Breast epithelium (tissue), 4 donors: ENCODE measurements at places on chromosomes 16 and 17.

DNA sequence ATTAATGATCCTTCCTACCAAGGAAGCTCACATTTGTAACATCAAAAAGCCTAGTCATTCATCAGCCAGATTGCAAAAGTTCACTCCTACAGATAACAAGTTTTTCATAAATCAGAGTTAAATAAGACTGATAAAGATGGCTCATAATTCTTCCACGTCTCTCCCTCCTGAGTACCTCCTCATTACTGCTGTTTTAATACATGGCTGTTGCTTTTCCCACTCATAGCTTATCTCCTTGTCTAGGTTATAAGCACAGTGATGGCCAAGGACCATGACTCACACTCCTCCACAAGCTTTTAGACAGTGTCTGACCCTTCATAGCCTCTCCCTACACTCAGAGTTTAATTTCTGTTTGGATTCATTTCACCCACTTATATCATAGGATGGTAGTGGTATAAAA, 100.9 kb upstream of the MON1B start:
- DNase-seq = no peak
- no peaks in the 10 kb centered on the region for H3K27me3 ChIP-seq
- no peak overlapping the region for H3K27ac ChIP-seq
- no peaks in the 10 kb centered on the region for H3K36me3 ChIP-seq
- H3K4me1 ChIP-seq = no peaks in the 10 kb centered on the region
- no peak overlapping the region for H3K4me3 ChIP-seq

GRCh38 chr16:56869513-56870275, 4.7 kb downstream of the SLC12A3 start:
- no peak overlapping the region for H3K27ac ChIP-seq
- no peaks in the 10 kb centered on the region for H3K36me3 ChIP-seq
- H3K4me3 ChIP-seq = no peak overlapping the region
- H3K4me1 ChIP-seq = no peaks in the 10 kb centered on the region
- no peaks in the 10 kb centered on the region for H3K27me3 ChIP-seq

GRCh38 chr17:5563456-5563855, 20.9 kb downstream of the NLRP1 start:
- no peak overlapping the region for H3K27ac ChIP-seq
- H3K4me1 ChIP-seq = no peaks in the 10 kb centered on the region
- no peak for DNase-seq
- no peaks in the 10 kb centered on the region for H3K36me3 ChIP-seq

- no peak overlapping the region for H3K4me3 ChIP-seq
- peak; percentile 75 for DNase-seq
- H3K4me1 ChIP-seq = peaks cover 40% of the 10 kb centered on the region
- no peaks in the 10 kb centered on the region for H3K27me3 ChIP-seq
- peak overlapping the region; percentile 96 for H3K27ac ChIP-seq
- H3K36me3 ChIP-seq = no peaks in the 10 kb centered on the region
Measured at GRCh38 chr16:70706948-70707465, 21.2 kb upstream of the MTSS2 start.

GRCh38 chr17:17928398-17929287, 43.6 kb downstream of the TOM1L2 start:
- no peaks in the 10 kb centered on the region for H3K36me3 ChIP-seq
- peak overlapping the region; percentile 23 for H3K27ac ChIP-seq
- H3K4me3 ChIP-seq = no peak overlapping the region
- no peak for DNase-seq
- H3K4me1 ChIP-seq = no peaks in the 10 kb centered on the region

- DNase-seq = peak; percentile 60
- H3K4me1 ChIP-seq = peaks cover 9% of the 10 kb centered on the region
- H3K27ac ChIP-seq = peak overlapping the region; percentile 99
- no peaks in the 10 kb centered on the region for H3K36me3 ChIP-seq
- H3K27me3 ChIP-seq = no peaks in the 10 kb centered on the region
Measured at GRCh38 chr17:45146890-45147580, 1.2 kb upstream of the HEXIM1 start.

DNA sequence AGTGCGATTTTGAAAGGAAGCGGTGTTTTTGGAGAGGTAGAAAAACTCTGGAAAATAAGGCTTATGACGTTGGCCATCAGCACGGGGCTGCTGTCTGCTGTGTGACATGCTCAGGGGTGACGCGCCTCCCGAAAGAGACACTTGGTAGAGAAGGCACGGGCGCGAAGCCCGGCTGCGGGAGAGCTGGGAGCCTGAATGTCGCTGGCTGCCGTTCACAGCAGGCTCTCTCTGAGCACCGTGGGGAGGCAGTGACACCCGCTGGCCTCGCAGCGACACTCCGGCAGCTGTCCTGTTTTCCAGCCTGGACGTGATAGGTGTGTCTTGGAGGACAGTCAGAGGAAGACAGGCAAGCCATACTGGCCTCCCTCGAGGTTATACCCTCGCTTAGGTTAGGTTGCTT, 759.1 kb upstream of the RBFOX1 start:
- H3K4me1 ChIP-seq = no peaks in the 10 kb centered on the region
- no peaks in the 10 kb centered on the region for H3K36me3 ChIP-seq
- no peak overlapping the region for H3K4me3 ChIP-seq
- DNase-seq = no peak
- H3K27me3 ChIP-seq = no peaks in the 10 kb centered on the region

DNA sequence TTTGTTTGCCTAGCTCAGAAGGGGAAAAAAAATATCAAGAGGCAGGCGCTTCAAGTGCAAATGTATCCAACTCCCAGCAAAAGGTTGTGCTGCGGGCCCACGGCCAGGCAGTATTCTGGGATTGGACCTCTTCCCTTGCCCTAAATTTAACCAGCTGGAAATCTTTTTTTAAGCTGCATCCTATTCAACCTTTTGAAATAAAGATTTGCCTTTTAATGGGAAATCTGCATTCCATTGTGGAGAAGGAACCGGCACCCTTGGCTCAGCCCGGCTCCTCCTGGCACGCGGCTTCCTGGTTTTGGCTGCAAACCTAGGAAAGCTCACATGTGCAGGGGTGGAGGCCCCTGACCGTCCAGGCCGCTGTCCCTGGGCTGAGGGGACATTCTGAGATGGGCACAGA, 38.8 kb upstream of the ENPP7 start:
- no peaks in the 10 kb centered on the region for H3K36me3 ChIP-seq
- peaks cover 14% of the 10 kb centered on the region for H3K4me1 ChIP-seq
- H3K27me3 ChIP-seq = no peaks in the 10 kb centered on the region
- no peak overlapping the region for H3K27ac ChIP-seq

GRCh38 chr17:42133461-42134041, 10.9 kb downstream of the HSPB9 start:
- H3K27ac ChIP-seq = peak overlapping the region; percentile 70
- H3K27me3 ChIP-seq = no peaks in the 10 kb centered on the region
- no peak for DNase-seq
- H3K4me3 ChIP-seq = no peak overlapping the region
- no peaks in the 10 kb centered on the region for H3K4me1 ChIP-seq
- H3K36me3 ChIP-seq = peaks cover 6% of the 10 kb centered on the region

DNA sequence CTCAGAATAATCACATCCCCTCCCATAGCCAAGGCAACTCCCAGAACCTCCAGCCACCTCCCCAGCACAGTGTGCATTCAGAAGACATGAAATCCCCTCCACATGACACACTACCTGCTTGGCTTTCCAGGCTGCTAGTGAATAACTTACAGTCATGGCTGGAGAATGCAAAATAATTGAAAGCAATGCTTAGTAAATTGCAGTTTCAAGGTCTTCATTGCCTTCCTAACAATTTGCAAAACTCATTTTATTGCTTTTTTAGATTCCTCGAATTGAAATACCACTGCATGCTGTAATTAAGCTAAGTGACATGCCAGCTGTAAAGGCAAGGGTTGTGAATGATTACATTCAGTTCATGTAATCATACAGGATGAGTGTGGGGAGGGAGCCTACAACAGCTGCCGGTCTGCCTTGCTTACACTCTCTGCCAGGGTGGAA, 29.0 kb upstream of the HOXB13 start:
- no peak overlapping the region for H3K4me3 ChIP-seq
- DNase-seq = no peak
- no peak overlapping the region for H3K27ac ChIP-seq
- H3K36me3 ChIP-seq = no peaks in the 10 kb centered on the region

- H3K4me1 ChIP-seq = peaks cover 5% of the 10 kb centered on the region
- H3K4me3 ChIP-seq = peak within 1 kb of the TSS; percentile 81
- peak within 1 kb of the TSS; percentile 98 for H3K27ac ChIP-seq
- H3K27me3 ChIP-seq = no peaks in the 10 kb centered on the region
- peaks cover 4% of the 10 kb centered on the region for H3K36me3 ChIP-seq
- DNase-seq = peak; percentile 96
Measured at GRCh38 chr16:30355144-30355953, at the start of gene CD2BP2. CD2BP2 (minus strand) TSS chr16:30355308; CDS start chr16:30354681, 627 bp downstream.
